ENCODE measurements at places on chromosomes 13 and 19.

DNA sequence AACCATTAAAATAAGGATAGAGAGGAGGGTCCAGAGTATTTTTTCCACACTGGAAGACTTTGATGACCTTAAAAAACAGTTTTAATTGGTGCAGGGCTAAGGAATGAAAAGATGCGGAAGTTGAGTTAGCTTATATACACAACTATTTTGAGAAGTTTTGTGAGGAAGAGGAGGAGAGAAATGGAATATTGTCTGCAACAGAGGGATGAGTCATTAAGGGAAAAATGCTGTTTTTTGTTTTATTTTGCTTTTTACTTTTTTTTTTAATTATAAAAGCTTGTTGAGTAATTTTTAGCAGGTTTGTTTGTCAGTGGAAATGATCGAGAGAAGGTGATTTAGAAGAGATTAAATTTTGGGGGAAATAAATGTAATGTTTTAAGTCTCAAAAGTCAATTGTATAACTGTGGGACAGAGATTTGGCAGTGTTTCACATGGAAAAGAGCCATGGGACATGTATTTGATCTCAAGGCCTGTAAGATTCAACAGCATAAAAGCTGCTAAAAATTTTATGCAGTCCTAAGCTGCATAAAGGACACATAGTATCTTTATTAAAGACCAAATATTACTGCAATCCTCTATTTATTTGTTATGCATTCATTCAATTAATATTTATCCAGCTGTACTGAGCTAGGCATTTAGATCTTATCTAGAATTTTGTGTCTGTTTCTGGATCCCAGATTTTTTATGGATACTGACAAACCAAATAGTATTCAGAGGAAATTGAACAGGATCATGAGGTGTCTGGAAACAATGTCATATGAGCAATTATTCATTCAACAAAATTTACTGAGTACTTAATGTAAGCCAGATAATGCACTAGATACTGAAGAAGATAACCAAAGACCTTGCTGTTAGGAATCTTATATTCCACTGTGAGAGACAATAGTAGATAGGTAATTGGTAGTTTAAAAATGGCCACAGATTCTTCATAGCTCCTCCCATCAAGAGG lies 72.7 kb downstream of the DNAJC15 start:
- no peak for DNase-seq

DNA sequence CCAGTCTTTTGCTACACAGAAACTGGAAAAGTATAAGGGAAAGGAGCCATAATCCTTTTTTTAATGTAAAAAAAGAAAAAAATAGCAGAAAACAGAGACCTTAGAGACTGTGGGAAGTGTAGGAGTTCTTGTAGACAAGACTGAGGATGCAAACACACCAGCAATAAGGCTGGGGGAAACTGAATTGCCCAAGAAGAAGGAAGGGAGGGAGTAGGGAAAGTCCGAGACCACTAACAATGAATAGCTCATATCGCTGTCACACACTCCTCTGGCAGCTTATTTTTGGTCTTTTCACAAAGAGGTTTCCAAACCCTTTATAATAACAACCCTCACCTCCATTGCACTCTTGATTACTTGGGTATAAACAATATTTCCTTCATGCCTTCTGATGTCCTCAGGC lies 952.0 kb downstream of the SLITRK5 start:
- no peak for DNase-seq

DNA sequence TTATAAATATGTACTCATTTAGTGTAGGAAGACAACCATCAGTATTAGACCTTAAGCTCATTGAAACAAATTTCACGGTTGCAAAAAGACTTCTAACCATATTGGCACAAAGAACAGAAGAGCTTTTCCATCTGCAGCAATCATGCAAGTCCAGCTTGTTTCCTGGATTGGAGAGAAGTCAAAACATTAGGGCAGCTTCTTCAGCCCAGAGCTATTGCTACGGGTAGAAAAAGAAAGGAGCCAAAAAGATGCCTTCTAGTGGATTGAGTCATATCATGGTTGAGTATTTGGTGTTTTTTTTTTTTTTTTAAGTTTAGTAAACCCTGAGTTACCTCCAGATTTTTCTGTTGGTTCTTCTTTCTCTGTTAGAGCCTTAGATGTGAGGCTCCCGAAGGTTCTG lies 99.8 kb downstream of the WDFY2 start:
- no peak for DNase-seq

DNA sequence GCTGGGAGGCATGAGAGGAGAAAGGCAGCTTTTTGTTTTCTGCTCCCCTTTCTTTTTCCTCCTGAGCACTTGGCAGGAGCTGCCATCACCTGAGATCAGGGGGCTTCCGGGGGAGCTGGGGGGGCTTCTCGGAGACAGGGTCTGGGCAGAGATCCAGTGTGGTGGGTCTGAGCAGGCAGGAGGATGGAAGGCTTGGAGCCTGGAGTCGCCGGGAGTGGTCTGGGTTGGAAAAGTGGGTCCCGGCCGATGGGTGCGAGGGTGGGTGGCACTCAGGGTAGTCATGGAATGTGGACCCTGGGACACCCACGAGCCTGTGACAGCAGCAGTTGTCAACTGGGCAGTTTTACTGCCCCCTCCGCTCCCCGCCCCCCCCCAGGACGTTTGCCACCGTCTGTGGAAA lies 2.2 kb upstream of the ADM5 start:
- no peak for DNase-seq

DNA sequence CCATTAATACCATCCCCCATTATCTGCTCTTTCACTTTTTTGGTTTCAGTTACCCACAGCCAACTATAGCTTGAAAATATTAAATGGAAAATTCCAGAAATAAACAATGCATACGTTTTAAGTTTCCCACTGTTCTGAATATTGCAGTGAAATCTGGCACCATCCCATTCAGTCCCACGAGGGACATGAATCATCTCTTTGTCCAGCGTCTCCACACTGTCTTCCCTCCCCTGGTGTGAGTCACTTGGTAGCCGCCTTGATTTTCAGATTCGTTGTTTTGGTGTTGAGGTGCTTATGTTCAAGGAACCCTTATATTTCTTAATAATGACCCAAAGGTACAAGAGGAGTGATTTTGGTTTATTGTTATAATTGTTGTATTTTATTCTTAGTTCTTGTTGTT lies 246.1 kb downstream of the DCT start:
- no peak for DNase-seq

GRCh38 chr13:36531746-36532486 lies 99.6 kb downstream of the CCNA1 start:
- DNase-seq: no peak
